Inflammatory macrophage treated with lipopolysaccharide for 1 hour (primary cell): ENCODE measurements at places on chromosomes 3 and 15.
A peak's percentile ranks its signal among the peaks of the same experiment; 100 is the strongest.

- no peak for DNase-seq
Measured at GRCh38 chr15:94077938-94078337, 153.4 kb upstream of the MCTP2 start.

GRCh38 chr3:113263020-113263419, 51.7 kb downstream of the BOC start:
- no peak for DNase-seq

DNA sequence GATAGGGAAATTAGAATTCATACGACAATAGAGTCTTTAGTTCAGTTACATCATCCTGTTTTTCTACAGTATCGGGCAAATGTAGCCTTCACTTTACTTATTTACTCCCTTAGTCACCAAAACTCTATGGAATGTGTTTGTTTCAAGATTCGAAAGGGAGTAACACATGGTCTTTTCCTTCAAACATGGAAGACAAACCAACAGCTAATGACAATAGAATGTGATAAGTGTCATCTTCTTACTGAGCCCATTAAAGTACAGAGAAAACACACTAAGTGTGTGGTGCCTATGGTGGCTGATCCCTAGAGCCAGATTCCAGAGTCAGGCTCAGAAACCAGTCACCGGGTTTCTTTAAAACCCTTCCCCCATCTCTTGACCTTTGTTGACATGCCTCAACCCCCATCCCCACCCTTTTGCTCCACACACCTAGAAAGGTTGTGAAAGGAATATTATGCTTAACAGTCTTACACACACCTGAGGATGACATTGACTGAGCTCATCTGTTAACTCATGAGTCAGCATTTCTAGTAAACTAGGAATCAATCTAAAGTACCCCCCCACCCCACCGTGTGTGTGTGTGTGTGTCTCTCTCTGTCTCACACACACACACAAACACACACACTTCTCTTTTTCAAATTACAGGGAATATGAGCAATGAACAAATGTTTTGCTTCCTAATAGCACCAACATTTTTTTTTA, 549.6 kb upstream of the CCDC54 start:
- no peak for DNase-seq

- DNase-seq: peak; percentile 85
Measured at GRCh38 chr15:44712346-44713005, 1.2 kb downstream of the B2M start.

GRCh38 chr15:93146196-93146595, 57.2 kb upstream of the RGMA start:
- no peak for DNase-seq

- DNase-seq: peak; percentile 82
Measured at GRCh38 chr3:48015431-48016180, 610 bp downstream of the MAP4 start.

DNA sequence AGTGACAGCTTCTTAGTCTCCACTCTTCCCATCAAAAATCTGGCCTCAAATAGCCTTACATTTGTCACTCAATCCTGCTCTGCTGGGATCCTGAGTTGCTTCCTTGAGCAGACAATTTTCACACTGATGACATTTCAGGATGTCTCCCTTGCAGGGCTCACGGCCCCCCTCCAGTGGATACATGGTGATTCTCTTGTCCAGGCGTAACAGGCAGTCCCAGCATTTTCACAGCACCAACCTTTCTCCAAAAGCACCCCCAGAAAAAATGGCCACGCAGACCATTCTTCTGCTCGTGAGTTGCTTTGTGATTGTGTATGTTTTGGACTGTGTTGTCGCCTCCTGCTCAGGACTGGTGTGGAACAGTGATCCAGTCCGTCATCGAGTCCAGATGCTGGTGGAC, 47.4 kb upstream of the WNT7A start:
- DNase-seq: no peak

GRCh38 chr3:133330522-133330921, 69.3 kb upstream of the BFSP2 start:
- no peak for DNase-seq

- DNase-seq: no peak
Measured at GRCh38 chr3:78742491-78742890, 1025.3 kb downstream of the ROBO1 start.

DNA sequence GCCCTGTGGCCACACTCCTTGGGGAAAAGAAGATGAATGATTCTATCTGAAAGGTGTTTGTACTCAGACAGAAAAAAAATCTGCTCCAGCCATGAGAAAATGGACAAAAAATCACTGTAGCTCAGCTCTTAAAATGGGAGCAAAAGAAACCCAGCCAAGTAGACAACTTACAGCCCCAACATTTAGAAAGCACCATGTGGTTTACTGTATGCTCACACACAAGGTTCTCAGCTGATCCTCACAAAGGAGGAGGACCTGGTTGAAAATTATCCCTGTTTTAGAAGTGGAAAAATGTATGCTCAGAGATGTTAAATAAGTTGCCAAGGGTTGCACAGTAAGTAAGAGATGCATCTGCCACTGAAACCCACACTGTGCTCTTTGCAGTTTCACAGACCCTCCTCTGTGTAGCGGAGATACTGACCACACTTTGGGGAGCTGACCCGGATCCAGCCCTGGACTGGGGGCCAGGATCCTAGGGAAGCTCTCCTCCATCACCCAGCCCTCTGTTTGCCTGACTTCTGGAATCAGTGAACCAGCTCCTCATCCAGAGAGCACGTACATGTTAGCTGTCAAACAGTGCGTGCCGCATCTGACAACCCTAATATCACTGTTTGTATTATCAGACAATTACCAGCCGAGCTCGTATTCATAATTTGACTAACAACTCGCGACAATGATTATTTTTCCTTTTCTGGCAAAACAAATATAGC, 32.7 kb upstream of the TPRG1 start:
- DNase-seq: no peak

GRCh38 chr3:171812811-171813210, 2.5 kb upstream of the PLD1 start:
- DNase-seq: no peak

DNA sequence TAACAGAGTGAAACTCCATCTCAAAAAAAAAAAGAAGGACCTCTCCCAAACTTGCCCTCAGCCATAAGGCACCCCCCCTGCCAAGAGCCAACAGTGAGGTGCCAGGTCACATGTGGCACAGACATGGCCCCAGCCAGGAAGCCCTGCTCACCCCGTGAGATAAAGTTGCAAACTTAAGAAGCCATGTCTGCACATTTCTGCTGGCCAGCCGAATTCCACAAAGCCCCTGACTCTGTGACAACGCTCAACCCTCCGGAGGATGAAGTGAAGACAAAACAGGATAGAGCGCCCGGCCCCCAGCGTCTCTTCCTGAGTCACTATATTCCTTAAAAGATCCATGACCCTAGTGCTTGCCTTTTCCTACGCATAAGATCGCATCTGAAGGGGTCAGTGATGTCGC, 188.1 kb downstream of the XXYLT1 start:
- no peak for DNase-seq

DNA sequence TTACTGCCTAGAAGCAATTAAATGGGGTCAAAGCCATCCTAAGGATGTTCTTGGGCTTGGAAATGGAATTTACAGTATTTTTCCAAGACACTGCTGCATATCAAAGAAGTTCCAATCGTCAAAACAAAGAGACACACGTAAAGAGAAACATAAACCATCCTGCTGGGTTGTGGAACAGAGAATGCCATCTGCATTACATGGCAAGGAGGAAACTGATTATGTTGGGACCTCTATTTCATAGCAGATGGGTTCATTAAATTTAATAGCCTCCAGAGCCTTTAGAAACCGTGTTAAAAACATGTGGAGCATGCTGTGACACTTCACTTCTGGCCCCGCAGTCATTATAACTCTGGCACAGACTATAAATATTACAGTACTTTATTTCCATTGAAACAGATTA, 154.6 kb downstream of the LRTM1 start:
- no peak for DNase-seq

DNA sequence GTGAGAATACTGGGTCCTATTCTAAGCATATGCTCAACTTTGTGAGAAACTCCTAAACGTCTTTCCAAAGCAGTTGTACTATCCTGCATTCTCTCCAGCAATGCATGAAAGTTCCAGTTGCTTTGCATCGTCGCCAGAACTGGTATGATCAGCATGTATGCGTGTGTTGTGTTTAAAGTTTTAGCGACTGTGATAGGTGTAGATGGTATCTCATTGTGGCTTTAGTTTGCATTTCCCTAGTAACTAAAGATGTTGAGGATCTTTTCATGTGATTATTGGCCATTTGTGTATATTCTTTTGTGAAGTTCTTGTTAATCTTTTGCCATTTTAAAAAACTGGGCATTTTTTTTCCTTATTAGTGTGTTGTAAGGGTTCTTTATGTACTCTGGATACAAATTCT, 115.1 kb downstream of the SPATA16 start:
- no peak for DNase-seq

DNA sequence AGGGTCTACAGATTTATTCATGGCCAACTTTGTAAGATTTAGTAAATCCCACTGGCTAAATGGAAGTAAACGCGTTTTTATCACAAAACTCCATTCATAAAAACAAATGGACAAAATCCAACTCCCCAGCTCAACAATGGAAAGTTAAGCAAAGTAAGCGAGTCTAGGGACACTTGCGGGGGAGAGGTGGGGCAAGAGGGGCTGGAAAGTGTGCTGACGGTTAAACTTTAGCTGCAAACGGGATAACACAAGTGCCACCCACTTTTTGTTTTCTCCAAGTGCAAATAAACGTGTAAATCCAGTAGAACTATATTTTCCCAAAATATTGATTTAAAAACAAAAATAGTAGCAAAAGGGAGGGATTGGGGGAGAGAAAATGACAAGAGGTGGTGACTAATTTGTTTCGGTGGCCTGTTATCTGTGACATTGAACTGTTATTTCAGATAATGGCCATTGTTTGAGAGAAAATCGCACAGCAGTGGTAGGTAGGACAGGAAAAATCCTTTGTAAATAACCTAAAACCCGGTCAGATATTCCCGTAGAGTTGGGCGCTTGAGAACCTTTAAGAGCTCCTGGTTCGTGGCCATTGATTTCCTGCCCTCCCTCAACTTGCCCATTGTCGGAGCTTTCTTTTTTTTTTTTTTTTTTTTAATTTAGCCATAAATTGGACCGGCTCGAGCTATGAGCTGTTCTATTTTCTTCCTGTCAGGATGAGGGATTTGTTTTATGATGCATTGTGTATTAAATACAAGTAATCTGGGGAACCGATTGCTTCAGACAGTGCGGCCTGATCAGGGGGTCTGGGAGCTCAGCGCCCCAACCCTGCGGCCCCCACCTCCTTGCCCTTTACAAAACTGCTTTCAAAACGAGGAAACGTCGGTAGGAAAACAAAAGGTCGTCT, 514.8 kb downstream of the MECOM start:
- no peak for DNase-seq

DNA sequence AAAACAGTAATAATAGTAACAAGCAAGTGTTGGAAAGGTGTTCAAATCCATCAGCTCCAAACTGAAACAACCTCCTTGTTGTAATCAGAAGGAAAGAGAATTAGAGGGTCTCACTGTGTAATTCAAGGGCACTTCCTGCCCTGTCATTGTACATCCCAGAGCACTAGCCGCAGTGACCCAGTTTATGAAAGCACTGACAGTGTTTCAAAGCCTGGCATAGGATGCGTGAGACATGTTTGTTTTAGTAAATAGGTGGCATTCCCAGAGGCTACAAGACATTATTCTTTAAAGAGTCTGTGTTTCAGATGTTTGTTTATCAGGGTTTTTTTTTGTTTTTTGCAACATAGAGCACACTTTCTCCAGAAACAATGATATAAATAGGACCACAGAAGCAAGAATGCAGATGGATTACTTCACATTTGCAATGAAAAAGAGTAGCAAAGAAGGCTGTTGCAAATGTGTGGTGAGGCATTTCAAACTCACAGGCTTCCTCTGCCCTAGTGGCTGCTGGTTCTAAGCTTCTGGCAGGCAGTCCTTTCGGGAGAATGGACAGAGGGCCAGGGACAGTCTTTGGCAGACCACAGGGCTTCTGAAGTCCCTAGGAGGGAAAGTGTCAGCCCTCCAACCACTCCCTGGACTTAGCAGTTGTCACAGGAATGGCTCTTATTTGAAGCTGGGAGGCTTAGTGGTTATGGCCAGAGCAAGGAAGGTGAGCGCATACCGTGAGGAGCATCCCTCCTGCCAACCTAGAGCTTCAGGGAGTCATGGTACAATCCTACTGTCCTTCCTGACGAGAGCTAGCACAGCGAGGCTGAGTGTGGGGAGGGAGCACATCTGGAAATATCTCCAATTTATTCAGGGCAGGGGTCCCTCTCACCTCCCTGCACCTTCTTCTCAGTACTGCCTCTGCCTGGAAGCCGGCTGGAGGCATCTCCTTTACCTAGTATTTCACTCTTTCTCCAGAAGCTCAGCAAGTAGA, 31.4 kb upstream of the TIPARP start:
- no peak for DNase-seq

GRCh38 chr3:10957976-10958749, 34.4 kb upstream of the SLC6A1 start:
- DNase-seq: no peak

DNA sequence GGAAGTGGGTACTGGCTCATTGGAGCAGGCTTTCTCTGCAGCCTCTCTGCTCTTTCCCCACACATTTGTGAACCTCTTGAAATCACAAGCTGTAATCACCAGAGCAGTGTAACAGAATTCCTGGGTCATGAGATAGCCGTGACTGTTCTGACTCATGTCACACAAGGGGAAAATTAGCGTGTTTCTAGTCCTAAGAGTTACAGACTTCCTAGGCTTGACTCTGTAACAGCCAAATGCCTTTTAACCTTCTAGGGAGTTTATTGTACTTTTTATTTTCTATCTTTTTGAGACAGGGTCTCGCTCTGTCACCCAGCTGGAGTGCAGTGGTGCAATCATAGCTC, 54.7 kb upstream of the TRAK1 start:
- DNase-seq: peak; percentile 57

DNA sequence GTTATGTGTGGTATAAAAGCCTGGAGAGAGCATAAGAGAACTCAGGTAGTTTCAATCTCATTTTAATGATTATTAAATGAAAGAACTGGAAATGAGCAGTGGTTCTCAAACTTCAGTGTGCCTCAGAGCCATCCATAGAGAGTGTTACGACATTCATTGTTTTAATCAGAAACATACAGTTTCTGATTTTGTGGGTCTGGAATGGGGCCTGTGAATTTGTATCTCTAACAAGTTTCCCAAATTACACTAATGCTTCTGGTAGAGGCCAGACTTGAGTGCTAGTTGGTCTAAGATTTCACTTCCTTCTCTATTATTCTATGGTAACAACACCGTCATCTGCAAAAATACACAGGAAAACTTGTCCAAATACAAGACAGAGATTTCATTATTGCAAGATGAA, 292.0 kb upstream of the NECTIN3 start:
- DNase-seq: no peak

GRCh38 chr3:15924914-15925313, 127.1 kb upstream of the ANKRD28 start:
- DNase-seq: no peak

DNA sequence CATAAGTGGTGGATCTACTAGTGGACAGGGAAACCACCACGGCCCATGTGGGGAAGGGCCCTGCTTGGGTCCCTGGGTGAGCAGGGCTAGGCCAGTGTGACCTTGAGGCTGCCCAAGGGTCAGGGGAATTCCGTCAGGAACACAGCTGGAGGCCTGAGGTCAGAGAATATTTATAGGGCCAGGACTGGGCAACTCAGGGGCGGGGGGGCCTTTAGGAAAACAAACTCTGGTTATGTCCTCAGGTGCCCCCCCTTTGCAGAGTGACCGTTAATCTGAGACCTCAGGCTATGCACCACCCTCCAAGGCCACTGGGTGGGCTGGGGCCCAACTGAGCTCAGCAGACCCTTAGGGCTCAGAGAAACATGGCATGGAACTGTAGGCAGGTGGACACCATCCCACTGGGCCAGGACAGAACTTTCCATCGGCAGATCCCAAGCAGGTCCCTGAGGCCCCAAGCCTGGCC, 2.5 kb downstream of the TWF2 start:
- DNase-seq: peak; percentile 43
